ENCODE measurements at places on chromosomes 4 and X.

- DNase-seq, result no peak
Measured at GRCh38 chr4:113411496-113411938, 350.0 kb downstream of the CAMK2D start.

DNA sequence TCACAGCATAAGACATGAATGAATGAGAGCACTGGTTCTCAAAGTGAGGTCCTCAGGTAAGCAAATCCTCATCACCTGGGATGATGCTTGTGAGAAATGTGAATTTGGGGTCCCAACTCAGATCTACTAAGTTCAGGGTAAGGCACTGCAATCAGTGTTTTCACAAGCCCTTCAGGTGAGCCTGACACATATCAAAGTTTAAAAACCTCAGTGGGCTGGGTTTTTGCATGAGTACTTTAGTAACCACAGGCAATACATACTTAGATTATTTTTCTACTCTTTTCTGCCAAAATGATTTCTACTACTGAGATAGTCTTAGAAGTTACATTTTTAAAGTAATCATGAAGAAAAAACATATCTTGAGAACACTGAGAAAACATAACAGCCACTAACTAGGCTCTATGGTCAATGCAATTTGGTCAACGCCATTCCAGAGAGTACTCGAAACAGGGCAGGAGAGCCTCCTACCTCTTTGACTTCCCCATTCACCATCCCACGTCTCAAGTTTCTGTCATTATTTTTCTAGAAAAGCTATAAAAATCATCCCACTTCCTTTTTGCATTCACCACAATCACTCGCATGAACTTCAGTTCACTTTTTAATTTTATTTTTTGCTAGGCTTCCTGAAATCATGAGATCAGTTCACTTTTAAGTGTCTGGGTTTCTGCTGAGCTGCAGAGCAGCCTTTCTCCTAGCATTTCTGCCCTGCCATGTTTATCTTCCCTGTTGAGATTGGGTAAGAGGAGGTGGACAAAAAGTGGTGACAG lies 73.8 kb downstream of the MFAP3L start:
- DNase-seq, result no peak

GRCh38 chr4:125762537-125762936 lies 447.8 kb downstream of the FAT4 start:
- DNase-seq, result no peak

- DNase-seq, result no peak
Measured at GRCh38 chr4:185803022-185803421, 9.0 kb downstream of the SORBS2 start.

DNA sequence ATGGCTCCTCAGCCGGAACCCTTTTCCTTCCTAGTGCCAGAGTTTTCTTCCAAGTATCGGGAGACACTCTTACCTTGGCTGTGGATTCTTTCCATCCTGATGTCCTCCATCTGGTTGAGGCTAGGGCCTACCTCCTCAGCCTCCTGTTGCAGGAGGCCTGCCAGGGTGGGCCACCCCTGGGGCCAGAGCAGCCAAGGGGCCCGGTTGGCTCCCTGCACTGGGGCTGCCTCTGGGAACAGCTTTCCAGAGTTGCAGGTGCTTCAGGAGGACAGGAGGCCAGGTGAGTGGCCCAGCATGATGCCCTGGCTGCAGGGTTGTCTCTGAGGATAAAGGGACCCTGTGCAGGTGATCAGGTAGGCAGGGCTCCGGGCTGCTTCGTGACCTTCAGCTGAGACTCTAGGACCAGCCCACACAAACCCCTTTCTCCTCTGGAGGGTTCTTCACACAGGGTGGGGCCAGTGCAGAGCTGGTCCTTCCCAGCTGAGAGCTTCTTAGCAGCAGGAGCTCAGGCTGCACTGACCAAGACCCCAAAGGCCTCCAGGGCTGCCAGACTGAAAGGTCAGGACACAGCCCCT lies 5.3 kb upstream of the GPR78 start:
- no peak for DNase-seq

- no peak for DNase-seq
Measured at GRCh38 chr4:97938141-97938540, 205.1 kb downstream of the STPG2 start.

- DNase-seq, result no peak
Measured at GRCh38 chrX:9847071-9847470, 60.8 kb downstream of the SHROOM2 start.

- no peak for DNase-seq
Measured at GRCh38 chr4:137389911-137390520, 142.3 kb downstream of the PCDH18 start.

DNA sequence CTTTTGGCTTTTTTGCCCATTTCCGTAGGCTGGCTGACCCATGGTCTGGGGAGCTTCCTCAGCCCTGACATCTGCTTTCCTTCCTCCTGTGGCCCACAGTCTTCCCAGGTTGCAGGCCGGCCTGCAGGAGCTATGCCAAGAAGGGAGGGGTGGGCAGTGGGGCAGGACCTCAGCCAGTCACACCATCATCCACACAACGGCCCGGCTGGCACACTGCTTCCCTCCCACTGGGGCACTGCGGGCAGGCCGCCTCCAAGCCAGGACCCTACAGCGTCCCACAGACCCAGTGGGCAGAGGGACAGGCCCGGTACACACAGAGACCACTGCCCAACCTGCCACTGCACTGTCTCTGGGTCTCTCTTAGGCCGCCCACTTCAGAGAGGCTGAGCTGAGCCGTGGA lies 38.0 kb downstream of the CTBP1 start:
- no peak for DNase-seq

Measured in brain pericyte (primary cell).